ENCODE measurements at places on chromosomes 5 and 9.

DNA sequence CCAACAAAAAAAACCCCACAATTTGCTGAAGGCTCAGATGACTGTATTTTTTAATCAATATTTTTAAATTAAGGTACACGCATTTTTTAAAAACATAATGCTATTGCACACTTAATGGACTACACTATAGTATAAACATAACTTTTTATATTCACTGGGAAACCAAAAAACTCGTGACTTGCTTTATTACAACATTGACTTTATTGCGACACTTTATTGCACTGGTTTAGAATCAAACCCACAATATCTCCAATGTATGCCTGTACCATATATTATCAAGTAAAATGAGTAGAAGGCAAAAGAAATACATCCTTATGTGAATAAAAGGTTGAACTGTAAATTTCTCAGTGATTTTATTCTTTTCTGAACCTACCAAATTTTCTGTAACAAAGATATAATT, 53.7 kb downstream of the RICTOR start:
- no peak for DNase-seq

DNA sequence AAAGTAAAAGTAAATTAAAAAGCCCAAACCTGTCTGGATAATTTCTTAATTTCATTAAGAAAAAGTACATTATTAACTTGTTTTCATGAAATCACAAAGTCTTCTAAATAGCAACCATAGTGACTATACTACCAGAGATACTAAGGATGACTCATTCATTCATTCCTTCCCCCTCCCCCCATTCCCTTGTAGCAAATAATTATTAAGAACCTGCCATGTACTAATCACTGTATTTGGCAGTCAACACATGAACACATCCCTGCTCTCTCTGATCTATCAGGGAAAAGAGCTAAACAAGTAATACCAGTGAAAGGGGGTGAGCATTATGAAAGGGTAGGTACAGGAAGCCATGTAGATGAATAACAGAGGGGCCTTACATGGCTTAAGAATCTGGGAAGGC, 203.9 kb downstream of the CWC27 start:
- DNase-seq, result no peak

- DNase-seq, result no peak
Measured at GRCh38 chr9:27664121-27664779, 91.0 kb upstream of the C9orf72 start.

GRCh38 chr5:64836190-64836755, 67.5 kb downstream of the CWC27 start:
- DNase-seq, result no peak

GRCh38 chr5:43498581-43498980, 14.9 kb upstream of the TMEM267 start:
- DNase-seq, result no peak

- no peak for DNase-seq
Measured at GRCh38 chr9:104971511-104971910, 43.6 kb upstream of the ABCA1 start.

DNA sequence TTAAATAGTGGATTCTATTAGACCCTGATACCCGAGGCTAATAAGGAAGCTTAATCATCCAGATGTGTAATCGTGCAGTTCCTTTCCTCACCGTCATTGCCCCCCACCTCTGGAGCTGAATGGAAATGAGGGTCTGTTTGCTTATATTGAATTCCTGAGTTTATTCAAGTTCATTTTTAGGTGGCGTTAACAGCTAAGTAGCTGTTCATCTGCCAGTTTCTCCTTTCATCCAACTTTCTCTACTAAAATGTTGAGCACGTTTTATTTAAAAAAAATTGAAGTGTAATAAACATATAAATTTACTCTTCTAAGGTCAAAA, 291.0 kb downstream of the DOCK8 start:
- DNase-seq, result no peak

GRCh38 chr9:84554069-84554664, 115.4 kb upstream of the NTRK2 start:
- DNase-seq, result no peak

GRCh38 chr5:3339092-3339797, 256.4 kb upstream of the IRX1 start:
- DNase-seq, result no peak

DNA sequence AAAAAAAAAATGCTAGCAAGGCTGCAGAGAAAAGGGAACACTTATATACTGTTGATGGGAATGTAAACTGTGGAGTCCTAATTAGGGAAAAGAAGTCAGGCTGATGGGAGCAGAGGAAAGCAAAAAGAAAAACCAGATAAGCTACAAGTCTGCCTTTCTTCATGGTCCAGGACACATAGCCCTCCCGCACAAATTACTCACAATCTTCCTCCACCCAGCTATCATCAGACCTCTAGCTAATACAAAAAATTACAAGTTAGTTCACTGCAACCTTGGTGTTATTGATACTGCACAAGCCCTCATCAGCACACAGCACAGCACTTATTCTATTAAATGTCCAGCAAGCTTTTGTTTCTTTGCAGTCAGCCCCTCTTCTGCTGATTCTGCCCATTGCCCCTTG, 186.0 kb upstream of the ADRA1B start:
- no peak for DNase-seq

DNA sequence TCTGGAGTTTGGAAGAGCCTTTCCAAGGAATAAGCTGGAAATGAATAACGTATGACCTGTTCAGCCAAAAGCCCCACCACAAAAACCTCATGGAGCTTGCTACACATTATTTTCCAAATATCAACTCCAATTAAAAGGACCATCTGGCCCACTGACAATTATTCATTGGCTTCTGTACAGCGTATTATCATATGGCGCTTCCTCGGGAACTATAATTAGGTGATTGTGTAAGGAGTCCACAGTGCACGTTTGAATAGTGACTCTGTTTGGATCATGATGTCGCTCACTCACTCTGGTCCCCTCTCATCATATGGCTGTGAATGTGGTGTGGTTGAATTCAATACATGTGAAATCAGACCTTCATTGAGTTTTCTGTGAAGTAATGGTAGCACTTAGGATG, 52.1 kb downstream of the GDNF start:
- no peak for DNase-seq

- peak; percentile 60 for DNase-seq
Measured at GRCh38 chr5:61275841-61276240, 56.2 kb upstream of the ZSWIM6 start.

DNA sequence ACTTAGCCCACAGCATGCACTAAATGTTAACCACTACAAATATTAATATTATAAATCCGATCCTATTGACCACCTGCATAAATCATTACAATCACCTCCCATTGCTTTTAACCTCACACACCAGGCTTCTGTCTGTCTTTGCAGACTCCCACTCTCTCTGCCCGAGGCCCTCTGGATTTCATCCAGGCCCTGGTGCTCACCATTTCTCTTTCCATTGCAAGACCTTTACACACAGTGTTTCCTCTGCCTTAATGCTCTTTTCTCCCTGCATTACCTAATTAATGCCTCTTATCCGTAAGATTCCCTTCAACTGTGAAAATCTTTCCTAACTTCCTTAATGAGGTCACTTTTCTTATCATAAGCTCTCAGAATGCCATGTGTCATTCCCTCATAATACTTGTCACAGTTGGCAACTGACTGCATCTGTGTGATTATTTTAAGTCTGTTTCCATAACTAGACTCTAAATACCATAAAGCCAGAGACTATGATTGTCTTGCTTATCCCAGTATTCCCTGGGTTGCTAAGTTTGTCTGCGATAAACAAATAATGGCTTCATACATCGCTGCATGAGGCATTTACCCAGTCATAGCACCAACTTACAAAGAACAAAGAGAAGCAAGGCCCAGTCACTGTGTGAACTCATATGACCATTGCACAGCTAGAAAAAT, 155.1 kb downstream of the CCDC192 start:
- no peak for DNase-seq

GRCh38 chr5:509611-510185, 14.6 kb downstream of the SLC9A3 start:
- no peak for DNase-seq

- DNase-seq, result peak; percentile 47
Measured at GRCh38 chr9:70113403-70114022, 69.9 kb downstream of the MAMDC2 start.

- no peak for DNase-seq
Measured at GRCh38 chr9:137982200-137982599, 104.6 kb downstream of the CACNA1B start.

GRCh38 chr5:166529200-166529599, 1762.2 kb upstream of the WWC1 start:
- no peak for DNase-seq

DNA sequence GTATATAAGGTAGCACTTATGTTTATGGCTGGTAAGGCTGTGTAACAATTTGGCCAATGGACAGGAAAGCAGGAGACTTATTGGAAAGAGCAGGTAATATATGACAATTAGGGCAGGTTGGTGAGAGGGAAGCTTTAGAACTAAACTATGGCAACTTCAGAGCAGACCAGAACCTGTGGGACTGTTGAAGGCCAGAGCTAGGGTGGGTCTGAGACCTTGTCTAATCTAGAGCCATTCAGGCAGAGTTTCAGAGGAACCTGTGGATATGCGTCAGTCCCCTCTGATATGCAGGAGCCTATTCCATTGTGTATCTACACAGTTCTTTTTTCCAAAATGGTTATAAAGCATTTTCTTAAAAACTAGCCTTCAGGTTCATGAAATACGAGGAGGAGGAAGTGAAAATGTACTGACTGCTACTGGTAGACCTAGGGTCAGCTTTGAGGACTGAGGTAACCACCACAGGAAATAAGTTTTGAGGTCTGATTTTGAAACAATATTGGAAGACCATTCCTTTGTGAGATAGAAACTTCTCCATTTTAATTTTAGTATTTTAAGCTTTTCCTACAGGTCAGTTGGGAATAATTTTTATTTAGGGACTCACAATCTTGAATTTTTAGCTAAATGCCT, 37.6 kb downstream of the ELL2 start:
- no peak for DNase-seq

GRCh38 chr5:72064801-72065570, 42.3 kb upstream of the MAP1B start:
- DNase-seq, result no peak

DNA sequence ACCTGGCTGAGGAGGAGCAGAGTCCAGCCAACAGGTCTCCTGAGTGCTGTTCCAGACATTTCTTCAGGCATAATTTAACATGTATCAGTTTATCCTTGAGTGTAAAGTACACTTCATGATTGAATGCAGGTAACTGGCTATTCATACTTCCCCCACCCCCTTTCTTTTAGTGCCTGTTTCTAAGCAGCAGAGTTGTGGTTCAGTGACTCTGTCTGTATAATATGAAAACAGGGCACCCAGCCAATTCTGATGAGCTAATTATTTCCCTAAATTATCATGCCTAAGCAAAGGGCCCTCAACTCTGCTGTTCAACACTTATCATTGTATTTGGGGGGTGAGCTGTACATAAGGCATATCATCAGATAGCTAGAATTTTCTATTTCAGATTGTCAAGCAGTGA, 51.9 kb upstream of the ZSWIM6 start:
- DNase-seq, result no peak

DNA sequence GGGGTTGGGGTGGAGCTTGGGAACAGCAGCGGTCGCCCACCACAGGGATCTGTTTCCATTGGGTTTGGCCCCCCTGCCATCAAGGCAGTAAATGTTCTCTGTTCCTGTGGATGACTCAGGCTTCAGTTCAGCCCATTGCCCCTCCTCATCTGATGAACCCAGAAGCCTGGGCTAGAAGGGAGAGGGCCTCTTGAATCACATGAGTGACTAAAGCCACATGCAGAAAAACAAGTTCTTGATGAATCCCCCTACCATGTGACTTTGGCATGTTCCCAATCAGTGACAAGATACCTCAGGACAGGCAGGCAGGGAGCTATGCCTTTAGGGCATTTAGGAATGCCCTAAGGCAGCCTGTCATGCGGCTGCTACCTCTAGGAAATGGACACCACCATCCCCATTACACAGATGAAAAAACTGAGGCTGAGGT, 2.5 kb downstream of the SH3PXD2B start:
- no peak for DNase-seq

GRCh38 chr5:119019501-119019900, 31.2 kb upstream of the DTWD2 start:
- no peak for DNase-seq

- DNase-seq, result no peak
Measured at GRCh38 chr5:169020102-169020501, 280.8 kb downstream of the SLIT3 start.

DNA sequence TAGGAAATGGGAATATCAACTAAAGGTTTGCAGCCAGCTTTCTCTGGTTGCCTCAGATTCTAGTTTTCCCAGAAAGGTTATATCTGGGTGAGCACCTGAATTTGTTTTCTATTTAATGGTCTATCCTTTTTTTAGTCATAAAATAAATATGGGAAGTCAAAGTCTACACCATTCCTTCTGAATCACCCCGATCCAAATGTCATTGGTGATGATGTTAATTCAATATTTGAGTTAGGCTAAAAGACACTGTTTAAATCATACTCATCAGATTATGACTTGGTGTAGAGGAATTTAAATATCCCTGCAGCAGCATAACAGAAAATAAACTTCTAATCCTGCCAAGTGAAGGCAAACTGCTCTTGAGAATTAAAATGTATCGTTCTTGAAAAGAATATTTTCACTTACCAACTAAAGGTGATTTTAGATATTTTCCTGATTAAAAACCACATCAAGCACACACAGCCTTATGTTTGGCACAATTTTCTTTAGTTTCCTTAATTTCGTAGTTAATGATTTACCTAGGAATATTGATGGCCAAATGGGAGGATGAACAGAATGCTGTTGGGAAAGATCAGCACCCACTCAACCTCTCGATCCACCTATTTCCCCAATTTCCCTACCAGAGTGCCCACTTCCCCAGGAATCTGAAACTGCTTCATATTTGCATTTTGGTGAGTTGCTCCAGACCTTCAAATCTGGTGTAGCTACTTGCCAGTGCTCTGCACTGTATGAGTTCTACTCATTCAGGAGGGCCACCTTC, 103.1 kb upstream of the TSLP start:
- no peak for DNase-seq
